ENCODE measurements at places on chromosomes 5 and 9. TPM values are rescaled to one million over a fixed set of nuclear protein-coding genes. Genes with fewer than 3 reads are reported as not detected.
A peak's percentile ranks its signal among the peaks of the same experiment; 100 is the strongest.

- H3K4me1 ChIP-seq = no peaks in the 10 kb centered on the region
- no peaks in the 10 kb centered on the region for H3K36me3 ChIP-seq
- no peak for DNase-seq
- H3K4me3 ChIP-seq = no peak overlapping the region
- no peaks in the 10 kb centered on the region for H3K27me3 ChIP-seq
Observed at GRCh38 chr9:7639471-7639870, 160.1 kb downstream of the DMAC1 start.

PCDHGA2 gene
- total RNA-seq = 0.05 TPM

DNA sequence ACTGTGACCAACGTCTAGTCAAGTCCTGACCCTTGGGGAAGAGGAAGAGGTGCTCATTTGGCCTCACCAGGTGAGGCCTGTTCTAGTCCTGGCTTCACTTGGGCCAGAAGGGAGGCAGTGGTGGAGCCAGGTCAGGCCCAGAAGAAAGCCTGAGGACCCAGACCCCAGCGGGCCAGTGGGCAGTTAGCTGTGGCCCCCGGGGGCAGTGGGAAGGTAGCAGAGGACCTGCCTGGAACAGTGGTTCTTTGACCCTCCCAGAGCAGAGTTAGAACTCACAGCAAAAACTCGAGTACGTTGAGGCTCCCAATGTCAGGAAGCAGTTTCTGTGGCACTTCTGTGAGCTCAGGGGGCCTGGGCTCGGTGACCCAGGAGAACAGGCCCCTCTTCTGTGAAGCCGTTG lies 66.0 kb upstream of the GARNL3 start:
- H3K27me3 ChIP-seq = no peaks in the 10 kb centered on the region
- DNase-seq = no peak
- no peak overlapping the region for H3K27ac ChIP-seq
- H3K36me3 ChIP-seq = no peaks in the 10 kb centered on the region
- 0 out of 2 replicates have a peak, but pooled peaks cover 2% of the 10 kb centered on the region for H3K4me1 ChIP-seq

DNA sequence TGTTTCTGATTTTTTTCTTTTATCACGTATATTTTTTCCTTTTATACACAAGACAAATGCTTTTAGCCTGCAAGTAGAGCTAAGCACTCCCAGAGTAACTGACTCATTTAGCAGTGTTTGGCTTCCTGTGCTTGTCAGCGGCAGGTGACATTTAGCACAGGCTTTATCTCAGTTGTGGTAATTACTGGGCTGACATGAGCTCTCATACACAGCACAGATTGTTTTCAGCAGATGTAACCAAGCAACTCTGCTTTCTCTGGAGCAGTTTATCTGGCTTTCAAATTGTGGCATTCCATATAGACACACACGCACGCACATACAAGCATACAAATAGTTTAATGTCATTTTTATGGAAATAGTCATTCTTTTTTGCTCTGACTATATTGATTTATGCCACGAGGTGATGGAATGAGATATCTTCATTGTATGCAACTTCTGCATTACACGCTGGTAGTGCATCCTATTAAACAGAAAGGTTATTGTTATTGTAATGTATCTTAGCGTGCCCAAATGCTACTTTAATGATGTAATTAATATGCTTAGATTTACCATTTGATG lies 379.0 kb upstream of the GRAMD2B start:
- no peaks in the 10 kb centered on the region for H3K4me1 ChIP-seq
- peak; percentile 17 for DNase-seq
- H3K4me3 ChIP-seq = no peak overlapping the region
- no peaks in the 10 kb centered on the region for H3K36me3 ChIP-seq
- no peaks in the 10 kb centered on the region for H3K27me3 ChIP-seq

TMEM215 gene
- total RNA-seq = not detected

DNA sequence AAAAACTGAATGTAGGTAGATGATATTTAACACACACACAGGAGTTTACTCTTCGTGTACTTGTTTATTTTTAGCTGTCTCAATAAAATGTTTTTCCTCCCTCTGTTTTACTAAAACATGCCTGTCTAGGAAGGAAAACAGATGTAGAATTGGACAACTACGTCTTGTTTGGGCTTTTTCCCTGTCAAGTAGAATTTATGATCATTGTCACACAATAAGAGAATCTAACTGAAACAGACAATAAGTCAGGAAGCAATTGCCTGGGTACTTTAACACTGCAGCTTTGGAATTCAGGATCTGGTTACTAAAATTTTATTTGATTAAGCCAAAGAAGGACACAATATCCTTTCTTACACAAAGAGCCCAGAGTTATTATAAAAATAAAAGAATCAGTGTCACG lies 164.2 kb downstream of the ZDHHC21 start:
- no peak overlapping the region for H3K4me3 ChIP-seq
- H3K27ac ChIP-seq = no peak overlapping the region
- H3K4me1 ChIP-seq = no peaks in the 10 kb centered on the region
- no peak for DNase-seq

All from Panc1 (cell line).